ENCODE measurements at places on chromosomes 6 and 20.

GRCh38 chr20:824916-825315, 8.6 kb upstream of the FAM110A start:
- DNase-seq = no peak

- no peak for DNase-seq
Measured at GRCh38 chr20:50347284-50348063, 156.8 kb downstream of the CEBPB start.

DNA sequence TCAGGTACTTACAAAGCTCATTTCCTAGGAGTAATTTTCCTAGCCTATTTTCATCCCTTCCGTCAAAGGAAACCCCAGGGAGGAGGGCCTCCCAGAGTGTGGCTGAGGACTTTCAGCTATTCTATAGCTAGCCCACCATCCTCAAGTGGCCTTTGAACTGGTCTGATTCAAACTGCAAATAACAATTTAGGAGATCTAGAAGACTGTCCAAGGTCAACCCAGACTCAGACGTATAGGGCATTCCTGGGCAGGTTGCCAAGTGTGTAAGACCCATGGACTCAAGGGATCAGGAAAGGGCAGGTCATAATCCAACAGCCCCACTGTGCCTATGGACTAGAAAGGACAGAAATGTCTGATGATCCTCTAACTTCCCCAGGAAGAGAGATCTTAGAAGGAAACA, 2.1 kb upstream of the RRAGD start:
- no peak for DNase-seq

DNA sequence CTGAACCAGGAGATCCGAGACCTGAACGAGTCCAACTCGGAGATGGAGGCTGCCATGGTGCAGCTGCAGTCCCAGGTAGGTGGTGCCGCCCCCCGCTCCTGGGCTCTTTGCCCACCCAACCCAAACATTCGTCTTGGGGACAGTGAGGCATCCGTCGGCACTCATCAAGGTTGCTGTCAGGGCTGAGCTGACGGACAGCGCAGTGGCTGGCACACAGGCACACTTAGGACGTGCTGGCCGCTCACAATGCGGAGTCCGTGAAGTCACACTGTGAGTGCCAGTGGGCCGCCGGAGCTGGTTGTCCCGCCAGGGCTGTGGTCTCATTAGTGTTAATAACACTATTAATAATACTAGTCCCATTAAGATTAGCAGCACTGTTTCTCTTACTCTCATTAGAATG, 18.2 kb upstream of the PCMTD2 start:
- DNase-seq = no peak

- DNase-seq = no peak
Measured at GRCh38 chr20:51059862-51060261, 37.0 kb upstream of the KCNG1 start.

DNA sequence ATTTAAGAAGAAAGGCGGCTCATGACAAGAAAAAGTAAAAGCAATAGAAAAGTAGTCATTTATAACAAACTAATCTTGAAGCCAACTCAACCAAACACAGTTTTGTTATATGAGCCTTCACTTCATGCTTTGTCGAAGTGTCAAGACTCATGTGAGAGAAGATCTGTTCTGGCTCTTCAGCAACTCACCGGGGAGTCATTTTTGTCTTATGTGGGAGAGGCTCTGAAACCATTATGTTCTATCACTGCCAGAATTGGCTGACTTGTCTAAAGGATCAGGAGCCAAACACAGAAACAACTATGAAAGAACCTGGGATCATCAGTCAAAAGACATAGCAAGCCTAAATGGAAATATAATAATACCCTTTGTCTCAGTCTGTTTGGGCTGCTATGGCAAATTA, 105.2 kb downstream of the CDK19 start:
- no peak for DNase-seq

DNA sequence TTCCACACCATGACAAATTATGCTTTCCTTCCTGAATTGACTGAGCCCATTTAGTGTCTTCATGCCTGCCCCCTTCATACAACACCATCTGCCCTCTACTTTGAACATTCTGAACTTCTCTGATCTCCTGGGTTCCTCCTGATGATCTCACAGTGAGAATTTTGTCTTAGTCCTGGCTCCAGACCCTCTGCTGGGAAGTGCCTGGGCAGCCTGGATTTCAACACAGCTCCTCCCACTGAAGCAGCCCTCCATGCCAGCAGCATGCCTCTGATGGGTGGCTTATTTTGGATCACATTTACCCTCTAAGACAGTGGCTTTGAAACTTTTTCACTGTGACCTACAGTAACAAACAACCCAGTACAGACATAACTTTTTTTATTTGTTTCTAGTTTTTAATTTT, 41.5 kb downstream of the DSE start:
- DNase-seq = no peak

DNA sequence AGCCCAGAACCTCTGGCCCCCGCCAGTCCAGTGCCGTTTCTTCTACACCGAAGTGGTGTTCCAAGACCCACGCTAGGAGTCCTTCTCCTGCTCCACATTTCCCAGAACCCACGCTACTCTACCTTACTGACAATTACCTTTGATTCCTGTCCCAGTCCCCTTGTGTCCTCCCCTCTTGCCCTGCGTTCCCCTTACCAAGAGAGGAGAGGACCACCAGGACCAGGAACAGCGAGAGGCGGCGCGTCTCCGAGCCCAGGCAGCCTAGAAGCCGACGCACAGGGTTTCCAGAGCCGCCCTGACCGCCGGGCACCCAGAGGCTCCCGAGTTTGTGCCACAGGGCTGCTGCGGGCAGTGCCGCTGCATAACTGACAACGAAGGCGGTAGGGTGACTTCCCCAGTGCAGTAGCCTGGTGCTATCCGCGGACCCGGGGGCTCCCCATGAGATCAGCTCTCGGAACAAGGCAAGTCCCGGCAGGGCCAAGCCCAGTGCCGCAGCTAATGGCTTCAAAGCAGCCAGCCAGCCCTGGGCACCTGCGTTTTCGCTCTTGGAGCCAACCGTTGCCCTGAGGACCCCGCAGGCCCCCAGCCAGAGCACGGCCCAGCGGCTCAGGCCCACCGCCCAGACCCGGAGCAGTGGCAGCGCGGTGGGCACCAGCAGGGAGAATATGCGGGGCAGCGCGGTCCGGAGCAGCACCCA, 512 bp downstream of the TAP1 start:
- DNase-seq = no peak

GRCh38 chr6:41648070-41648585, 9.9 kb downstream of the MDFI start:
- DNase-seq = no peak

- DNase-seq = no peak
Measured at GRCh38 chr20:39876976-39877635, 811.9 kb downstream of the MAFB start.

- DNase-seq = peak; percentile 11
Measured at GRCh38 chr6:130183271-130184222, 39.2 kb downstream of the SAMD3 start.

GRCh38 chr6:45555981-45556771, 178.4 kb upstream of the SUPT3H start:
- no peak for DNase-seq

- DNase-seq = no peak
Measured at GRCh38 chr6:143200167-143200770, 139.6 kb downstream of the AIG1 start.

GRCh38 chr6:52400313-52401041, 19.7 kb upstream of the EFHC1 start:
- DNase-seq = no peak

- DNase-seq = no peak
Measured at GRCh38 chr6:5583528-5583927, 322.2 kb downstream of the FARS2 start.

GRCh38 chr20:45283551-45284057, 23.0 kb upstream of the RBPJL start:
- no peak for DNase-seq

DNA sequence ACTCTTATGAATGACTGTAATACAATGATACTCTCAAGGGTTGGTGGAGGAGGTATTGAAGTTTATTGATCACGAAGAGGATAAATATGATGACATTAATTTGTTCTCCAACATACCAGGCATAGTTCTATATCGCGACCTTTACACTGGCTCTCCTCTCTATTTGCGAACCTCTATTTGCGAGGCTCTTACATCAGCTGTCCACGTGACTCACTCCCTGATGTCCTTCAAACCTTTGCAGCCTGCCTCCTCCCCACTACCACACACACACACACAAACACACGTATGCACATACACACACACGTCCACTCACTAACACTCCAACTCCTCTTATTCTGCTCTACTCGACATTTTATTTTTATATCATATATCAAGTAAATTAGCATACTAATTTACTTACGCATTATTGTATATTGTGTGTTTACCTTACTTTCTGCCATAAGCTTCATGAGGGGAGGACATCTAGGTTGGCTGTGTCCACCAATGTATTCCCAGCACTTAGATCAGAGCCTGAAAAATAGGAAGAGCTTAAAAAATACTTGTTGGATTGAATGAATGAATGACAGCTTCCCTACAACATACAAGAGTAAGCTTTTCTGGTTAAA, 53.3 kb upstream of the TNFRSF21 start:
- DNase-seq = no peak

DNA sequence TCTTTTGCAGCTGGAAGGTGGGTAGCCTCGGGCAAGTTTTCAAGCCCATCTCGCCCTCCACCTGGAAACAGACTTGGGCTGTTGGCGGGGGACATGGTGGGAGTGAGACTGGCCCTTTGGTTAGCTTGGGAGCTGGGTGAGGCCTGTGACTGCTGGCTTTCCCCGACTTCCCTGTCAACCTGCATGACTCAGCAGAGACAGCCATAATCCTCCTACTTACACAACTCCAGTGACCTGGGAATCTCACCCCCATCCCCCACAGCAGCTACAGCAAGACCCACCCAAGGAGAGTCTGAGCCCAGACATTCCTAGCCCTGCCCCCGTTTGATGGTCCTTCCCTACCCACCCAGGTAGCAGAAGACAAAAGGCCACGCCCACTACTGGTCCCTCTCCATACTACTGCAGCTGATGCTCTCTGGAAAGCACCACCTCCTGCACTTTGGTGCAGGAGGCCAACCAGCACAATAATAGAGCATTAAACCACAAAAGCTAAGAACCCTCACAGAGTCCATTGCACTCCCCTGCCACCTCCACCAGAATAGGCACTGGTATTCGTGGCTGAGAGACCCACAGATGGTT, 188.4 kb downstream of the TRDN start:
- DNase-seq = no peak

GRCh38 chr6:74420221-74420620, 724.2 kb downstream of the CD109 start:
- no peak for DNase-seq

DNA sequence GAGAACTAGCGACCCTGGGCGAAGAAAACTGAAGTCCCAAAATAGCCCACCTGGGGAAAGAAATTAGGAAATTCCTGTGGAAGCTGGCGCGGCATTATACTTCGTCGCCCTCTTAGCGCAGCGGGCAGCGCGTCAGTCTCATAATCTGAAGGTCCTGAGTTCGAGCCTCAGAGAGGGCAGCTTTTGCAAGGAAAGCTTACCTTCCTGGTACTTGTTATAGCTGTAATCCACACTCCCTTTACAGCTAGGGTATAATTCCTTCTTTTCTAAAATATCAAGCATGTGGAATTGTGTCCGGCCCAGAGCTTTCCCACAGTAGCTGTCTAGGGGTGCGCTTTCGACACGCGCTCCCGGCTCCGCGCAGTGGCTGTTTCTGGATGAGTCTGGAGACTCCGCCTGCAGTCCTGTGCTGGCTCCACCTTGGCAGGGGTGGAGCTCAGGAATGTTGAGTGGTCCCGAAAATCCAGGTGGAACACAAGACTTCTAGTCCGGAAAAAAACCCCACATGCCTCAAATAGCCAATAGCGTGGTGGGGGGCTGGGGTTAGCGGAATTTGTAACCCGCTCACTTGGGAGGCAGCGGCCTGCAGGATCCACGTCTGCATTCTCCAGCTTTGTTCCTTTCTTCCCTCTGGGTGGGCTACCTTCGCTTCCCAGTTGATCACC, 83.7 kb upstream of the ZNF322 start:
- DNase-seq = peak; percentile 21

GRCh38 chr6:124432620-124433019, 529.6 kb upstream of the RNF217 start:
- DNase-seq = no peak

GRCh38 chr20:16011519-16011918, 561.7 kb downstream of the KIF16B start:
- DNase-seq = no peak

DNA sequence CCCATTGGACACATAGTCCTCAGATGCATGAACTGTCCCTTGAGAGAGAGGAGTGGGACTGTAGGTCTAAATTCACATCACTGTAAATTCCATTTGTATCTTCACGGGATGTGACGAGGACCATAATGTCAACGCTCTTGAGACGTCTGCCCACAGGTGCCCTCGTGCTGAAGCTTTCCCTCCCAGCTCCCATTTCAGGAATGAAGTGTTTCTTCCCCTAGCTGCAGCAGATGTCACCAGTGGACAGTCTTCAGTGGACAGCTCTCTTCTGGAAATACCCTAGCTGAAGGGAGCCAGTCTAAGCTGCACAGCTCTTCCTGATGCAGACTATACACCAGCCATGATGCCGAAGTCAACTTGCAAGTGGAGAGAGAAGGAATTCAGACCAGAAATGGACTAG, 217.4 kb upstream of the ECI2 start:
- DNase-seq = no peak

DNA sequence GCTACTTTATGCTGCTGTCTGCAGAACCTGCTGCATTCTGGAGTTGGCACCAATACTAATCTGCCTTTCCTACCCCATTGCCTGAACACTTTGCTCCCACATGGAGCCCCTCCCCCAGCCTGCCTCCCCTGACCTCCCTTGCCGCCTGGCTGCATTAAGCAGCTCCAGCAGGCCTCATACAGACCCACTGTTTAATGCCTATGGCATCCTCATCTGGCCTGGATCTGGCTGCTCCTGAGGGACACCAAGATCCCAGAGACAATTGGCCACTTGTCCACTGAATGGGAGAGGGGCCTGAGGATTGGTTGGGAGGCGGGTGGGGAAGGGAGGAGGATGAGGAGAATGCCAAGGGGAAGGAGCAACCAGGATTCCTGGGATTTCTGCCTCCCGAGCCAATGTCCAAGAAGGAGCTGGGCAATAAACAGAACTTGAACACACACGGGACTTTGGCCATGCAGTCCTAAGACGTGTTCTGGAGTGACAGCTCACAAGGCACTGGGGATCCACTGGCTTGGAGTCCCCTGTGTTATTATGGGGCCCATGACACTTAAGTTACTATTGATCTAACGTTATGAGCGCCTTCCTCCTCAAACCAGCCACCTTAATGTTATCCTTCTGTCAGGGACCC, 10.4 kb upstream of the KCNK5 start:
- DNase-seq = no peak
